Cardiac septum (tissue), 1 donor: ENCODE measurements at places on chromosomes 7 and 10. TPM values are rescaled to one million over a fixed set of nuclear protein-coding genes. Genes with fewer than 3 reads are reported as not detected.

GRCh38 chr10:77943121-77943901 lies 16.8 kb upstream of the DLG5 start:
- DNase-seq, result no peak

The GIMAP2 gene
- total RNA-seq, result 3.1 TPM

The SLC13A1 gene
- not detected for total RNA-seq

GRCh38 chr10:70886921-70887665 lies 1.3 kb downstream of the PCBD1 start:
- DNase-seq, result no peak

DNA sequence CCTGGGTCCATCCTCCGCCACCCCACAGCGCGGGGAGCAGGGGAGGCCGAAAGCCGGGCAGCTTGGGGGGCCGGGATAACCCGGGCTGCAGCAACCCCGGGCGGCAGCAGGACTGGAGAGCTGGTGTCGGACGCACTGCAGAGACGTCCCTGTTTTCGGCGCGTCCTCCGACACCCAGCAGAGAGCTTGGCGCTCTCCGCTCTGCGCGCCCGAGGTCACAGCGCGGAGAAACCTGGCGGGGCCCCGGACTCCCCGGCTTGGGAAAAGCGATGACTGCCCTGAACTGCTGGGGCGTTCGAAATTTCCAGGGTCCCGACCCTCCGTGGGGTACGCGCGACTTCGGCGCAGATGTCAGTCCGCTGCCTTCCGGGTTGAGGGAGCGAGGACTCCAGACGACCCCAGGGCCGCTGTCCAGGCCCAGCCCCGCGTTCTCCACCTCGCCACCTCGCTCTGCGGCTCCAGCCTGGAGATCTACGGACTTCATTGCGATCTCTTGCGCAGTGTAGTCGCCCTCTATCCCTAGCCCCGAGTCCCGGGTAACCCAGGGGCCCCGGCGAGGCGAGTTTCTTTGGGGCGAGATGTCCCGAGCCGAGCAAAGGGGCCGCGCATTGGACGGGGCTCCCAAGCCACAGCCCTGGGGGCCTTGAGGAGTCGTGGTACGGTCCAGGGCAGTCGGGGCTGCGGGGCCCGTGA lies 617 bp upstream of the FOXI2 start:
- no peak for DNase-seq

DNA sequence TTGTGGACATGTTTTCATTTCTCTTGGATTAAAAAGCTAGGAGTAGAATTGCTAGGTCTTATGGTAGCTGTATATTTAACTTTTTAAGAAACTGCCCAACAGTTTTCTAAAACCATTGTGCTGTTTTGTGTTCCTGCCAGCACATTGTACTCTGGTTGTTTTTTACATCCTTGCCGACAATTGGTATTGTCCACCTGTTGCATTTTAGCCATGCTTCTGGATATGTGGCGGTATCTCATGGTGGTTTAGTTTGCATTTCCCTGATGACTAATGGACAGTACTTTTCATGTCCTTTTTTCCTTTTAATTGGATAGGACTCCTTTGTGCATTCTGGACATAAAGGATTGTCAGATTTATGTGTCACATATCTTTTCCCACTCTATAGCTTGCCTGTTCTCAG lies 45.5 kb downstream of the STK17A start:
- DNase-seq, result no peak

The MEOX2 gene
- 6.9 TPM for total RNA-seq

DNA sequence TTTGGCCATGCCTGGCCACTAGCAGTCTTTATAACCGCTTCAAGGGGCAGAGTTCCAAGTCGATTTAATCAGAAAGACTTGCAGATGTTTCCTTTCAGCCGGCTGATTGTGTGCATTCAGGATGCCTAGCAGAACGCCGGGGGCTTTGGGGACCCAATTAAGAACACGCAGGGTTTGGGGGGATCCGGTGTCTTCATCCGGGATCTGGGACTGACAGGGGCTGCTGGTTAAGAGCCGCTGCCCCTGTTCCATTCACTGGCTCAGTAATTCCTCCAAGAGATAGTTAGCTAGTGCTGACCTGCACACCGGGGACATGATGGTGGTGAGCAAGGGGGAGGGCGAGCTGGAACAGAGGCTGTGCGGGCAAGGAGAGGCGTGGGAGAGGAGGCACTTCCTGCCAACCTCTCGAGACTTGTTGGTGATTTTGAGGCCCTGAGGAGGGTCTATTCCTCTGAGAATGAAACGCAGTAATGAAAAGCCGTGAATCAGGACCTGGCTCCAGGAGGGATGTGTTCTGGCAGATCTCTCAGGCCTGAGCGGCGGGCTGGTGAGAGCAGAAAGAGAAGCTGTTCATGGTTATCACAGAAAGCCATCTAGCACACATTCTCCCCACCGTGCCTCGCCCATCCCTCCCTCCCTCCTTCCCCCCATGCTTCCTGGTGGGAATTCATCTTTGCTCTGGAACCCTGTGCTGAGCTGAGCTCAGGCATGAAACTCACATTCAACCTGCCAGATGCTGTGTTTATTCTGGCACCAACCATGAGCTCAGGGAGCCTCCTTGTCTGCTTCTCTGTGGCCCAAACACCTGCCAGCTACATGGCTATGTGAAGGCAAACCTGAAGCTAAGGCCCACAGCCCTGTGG lies 152.0 kb downstream of the CCDC3 start:
- DNase-seq, result no peak

- DNase-seq, result peak; percentile 73
Measured at GRCh38 chr10:95289921-95290421, 832 bp downstream of the PDLIM1 start.

The CALHM2 gene
- total RNA-seq, result 12.7 TPM

- DNase-seq, result no peak
Measured at GRCh38 chr7:136677471-136678365, 190.7 kb upstream of the CHRM2 start.

The ZNF394 gene
- 14.9 TPM for total RNA-seq

The PAPSS2 gene
- total RNA-seq, result 4.6 TPM

The ASB4 gene
- total RNA-seq, result 1.2 TPM

GRCh38 chr10:71331736-71332135 lies 12.7 kb downstream of the SLC29A3 start:
- no peak for DNase-seq

- DNase-seq, result no peak
Measured at GRCh38 chr10:132470410-132471124, 67.0 kb upstream of the INPP5A start.

- DNase-seq, result no peak
Measured at GRCh38 chr10:1115607-1115955, 59.4 kb downstream of the WDR37 start.

DNA sequence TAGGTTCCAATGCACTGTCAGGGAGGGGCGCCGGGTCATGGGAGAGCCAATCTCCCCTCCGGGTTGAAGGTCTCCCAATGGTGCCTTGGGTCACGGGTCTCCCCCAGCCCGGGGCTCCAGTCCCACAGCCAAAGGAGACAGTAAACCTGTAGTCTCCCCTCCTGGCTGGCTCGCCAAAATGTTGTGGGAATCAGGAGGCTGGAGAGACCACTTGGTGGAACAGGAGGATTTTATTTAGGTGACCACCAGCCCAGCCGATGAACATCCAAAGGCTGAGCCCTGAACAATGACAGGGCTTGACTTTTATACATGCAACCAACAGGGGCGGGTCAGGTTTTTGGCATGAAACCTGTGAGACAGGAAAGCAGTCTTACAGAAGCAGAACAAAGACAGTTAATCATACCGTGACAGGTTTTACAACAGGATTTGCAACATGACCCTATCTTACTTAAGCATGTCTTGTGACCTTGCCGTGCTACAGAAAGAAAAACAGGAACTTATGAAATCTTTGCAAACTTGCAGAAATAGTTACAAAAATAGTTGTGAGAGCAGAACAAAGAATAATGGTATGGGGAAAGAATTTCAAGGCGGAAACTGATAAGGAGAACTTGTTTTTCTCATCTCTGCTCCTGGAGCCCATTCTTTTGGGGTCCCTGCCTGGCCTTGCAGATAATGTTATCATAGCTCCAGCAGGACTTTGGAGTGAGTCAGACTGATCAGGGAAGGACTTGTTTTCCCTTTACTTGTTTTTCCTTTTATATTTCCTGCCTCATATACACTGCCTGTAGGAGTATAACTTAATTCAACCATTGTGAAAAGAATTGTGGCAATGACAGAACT lies 7.1 kb downstream of the ERV3-1 start:
- DNase-seq, result no peak

The OGA gene
- total RNA-seq, result 77.6 TPM

GRCh38 chr10:77864151-77864851 lies 62.3 kb downstream of the DLG5 start:
- DNase-seq, result no peak

DNA sequence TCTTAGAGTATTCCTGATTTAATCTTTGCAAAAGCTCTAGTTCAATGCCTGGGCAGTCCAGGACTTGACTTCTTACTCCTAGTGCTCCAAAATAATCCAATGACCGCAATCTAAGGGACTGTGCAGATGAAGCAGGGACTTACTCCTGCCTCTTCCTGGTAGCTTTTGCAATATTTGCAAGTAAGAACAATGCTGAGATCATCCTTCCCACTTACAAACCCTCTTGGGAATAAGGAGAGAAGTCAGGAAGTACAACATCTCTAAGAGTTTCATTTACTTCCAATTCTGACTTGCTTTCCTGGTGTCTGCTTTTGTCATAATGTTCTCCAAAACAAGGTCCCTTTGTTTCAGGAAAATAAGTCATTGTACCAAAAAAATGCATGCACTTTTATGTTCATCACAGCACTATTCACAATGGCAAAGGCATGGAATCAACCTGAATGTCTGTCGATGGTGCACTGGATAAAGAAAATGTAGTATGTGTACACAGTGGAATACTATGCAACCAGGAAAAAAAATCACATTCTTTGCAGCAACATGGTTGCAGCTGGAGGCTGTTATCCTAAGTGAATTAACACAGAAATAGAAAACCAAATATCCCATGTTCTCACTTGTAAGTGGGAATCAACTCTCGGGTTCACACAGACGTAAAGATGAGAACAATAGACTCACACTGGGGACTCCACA lies 7.1 kb upstream of the KCNMA1 start:
- DNase-seq, result no peak

DNA sequence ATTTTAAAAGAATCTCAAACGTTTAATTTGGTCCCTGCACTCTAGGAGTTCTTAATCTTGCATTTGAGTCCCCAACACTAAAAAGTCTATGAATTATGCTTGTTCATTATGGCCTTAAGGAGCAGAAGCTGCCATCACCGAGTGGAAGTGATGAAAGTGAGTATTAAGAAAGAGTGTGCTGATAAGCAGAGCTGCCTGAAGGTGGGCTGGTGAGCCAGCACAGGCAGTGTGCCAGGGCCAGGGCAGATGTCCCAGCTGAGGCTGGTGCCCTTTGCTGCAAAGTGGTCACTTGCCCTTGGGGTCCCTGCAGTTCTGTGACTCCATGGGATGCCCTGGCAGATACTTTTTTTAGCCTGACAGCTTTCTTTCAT lies 72.9 kb upstream of the LOXL4 start:
- peak; percentile 33 for DNase-seq
